NB4 (cell line): ENCODE measurements at places on chromosomes 3 and 15.

- no peak for DNase-seq
Observed at GRCh38 chr15:85704720-85705429, 89.8 kb downstream of the KLHL25 start.

DNA sequence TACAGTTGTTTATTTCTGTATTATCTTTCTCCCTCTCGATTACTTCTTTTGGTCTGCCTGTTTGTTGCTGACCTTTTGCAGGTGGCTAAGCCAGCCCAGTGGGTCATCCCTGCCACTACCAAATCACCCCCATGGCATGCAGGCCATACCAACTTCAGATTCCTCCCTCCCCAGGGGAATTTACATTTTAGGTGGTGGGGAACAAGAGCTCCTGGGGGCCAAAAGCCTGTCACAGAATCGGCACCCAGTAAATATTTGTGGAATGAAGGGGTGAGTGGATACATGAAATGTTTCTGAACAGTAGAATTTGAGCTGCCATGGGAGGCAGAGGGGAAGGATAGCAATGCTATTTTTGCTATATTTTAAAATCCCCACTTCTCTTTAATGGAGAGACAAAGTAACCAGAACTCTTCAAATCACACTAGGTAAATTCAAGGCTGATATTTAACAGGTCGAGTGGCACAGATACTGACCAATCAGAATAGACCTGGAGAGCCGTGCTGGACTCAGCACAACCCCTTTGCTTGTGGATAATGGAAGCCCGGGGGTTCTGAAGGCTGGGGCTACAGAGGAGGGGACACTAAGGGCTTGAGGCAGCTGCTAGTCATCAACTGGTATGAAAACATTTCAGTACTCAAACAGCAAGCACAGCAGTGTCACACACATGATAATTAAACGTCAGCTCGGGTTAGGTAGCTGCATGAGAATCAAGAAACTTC, 54.3 kb upstream of the SMAD3 start:
- DNase-seq: no peak

- peak; percentile 34 for DNase-seq
Observed at GRCh38 chr3:19543212-19543841, 390.7 kb downstream of the EFHB start.

- DNase-seq: no peak
Observed at GRCh38 chr3:8857720-8858367, 88.4 kb upstream of the OXTR start.

- DNase-seq: no peak
Observed at GRCh38 chr15:83565138-83565537, 88.8 kb upstream of the ADAMTSL3 start.

DNA sequence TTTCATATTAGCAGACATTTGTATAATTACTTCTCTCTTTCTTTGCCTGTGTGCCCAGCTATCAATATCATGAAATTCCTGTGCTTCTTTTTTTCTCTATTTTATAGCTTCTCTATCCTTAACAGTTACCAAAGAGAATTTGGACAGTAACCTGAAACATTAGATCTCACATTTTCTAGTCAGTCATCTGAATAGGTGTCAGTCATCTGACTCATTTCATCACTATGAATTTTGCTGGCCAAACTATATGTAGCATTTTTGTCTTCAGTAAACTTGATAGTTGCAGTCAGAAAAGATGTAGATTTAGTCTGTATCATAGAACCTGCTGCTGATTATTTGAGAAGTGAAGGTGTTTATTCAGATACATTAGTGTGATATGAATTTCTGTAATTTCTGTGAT, 52.6 kb downstream of the HMG20A start:
- DNase-seq: no peak

- DNase-seq: no peak
Observed at GRCh38 chr3:107833043-107833442, 257.8 kb downstream of the CD47 start.

DNA sequence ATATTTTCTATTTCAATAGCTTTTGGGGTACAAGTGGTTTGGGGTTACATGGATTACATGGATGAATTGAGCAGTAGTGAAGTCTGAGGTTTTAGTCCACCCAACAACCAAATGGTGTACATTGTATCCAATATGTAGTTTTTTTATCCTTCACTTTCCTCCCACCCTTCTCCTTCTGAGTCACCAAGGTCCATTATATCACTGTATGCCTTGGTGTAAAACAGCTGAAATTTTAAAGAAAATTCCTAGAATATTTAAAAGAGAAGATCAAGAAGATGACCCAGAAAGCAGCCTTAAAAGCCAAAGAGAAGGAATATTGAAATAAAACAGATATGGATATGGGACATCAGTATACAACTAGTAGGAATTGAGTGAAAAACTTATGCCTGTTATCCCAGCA, 204.2 kb upstream of the COL8A1 start:
- DNase-seq: no peak
